Cortex of kidney (tissue), 1 donor: ENCODE measurements at places on chromosomes 6 and 20.

GRCh38 chr6:91483415-91484105, 896.7 kb upstream of the MAP3K7 start:
- no peak for DNase-seq

DNA sequence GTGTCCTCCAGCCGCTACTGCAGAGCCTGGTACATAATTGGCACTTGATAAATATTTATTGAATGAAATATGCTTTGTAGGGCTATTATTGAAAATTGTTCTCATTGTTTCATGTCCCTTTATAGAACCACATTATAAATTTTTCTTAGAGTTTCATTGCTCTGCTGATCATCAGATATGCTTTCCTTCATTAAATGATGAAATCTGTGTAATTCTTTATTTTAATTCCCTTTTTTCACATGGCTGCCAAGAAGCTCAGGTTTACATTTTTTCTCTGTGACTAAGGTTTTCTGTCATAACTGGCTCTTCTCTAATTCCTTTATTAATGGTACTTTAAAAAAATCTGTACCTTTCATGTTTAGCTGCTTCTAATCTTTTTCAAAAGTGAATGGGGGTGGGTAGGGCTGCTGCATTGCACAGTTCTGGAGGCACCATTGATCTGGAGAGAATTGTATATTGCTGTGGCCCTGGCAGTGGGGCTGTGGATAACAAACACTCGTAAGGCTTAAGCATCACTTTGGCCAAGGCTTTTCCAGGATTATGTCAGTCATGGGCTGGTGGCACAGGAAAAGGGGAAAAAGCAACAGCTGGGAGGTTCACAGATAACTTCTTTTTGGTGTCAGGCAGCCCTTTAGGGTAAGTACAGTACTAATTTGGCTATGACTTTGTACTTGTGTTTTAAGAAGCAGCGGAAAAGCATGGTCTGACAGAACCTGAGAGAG, 43.8 kb downstream of the ARFGEF2 start:
- no peak for DNase-seq

GRCh38 chr20:41276317-41276751, 41.2 kb downstream of the ZHX3 start:
- DNase-seq = no peak

GRCh38 chr6:117265410-117266256, at the start of gene VGLL2:
TSS of gene VGLL2 (plus strand) at chr6:117265558. CDS start at chr6:117265764, 206 bp downstream.
- DNase-seq = no peak

- DNase-seq = no peak
Measured at GRCh38 chr6:147108259-147108910, 95.8 kb upstream of the STXBP5 start.

DNA sequence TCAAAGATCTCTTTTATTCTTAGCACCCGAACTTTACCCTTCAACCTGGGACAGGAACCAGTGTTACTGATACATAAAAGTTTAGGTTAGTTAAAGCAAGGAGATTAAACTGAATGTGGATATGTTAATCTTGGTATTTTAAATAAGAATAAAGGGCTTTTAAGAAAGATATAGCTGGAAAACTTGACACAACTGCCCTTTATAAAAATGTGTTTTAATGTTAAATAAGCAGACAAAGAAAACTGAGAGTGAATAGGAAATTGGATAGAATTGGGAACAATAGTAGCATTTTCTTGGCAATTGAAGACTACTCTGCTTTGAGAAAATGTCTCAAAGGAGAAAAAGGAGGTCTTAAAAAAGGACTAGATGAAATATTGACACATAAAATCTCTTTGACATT, 45.9 kb upstream of the CRISP1 start:
- DNase-seq = no peak

GRCh38 chr20:37564016-37564387, 36.3 kb upstream of the BLCAP start:
- DNase-seq = no peak

DNA sequence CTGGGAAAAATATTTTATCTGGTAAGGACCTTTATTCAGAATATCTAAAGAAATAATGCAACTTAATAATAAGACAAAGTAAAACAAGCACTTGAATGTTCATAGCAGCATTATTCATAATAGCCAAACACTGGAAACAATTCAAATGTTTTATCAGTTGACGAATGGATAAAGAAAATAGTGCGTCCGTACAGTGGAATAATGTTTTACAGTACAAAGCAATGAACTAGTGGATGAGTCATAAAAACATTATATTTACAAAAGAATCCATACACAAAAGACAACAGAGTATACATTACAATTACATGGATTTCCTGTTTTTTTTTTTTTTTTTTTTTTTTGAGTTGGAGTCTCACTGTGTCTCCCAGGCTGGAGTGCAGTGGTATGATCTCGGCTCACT, 12.7 kb downstream of the SMAP1 start:
- DNase-seq = no peak

GRCh38 chr20:13874394-13875157, 89.7 kb downstream of the NDUFAF5 start:
- DNase-seq = no peak

DNA sequence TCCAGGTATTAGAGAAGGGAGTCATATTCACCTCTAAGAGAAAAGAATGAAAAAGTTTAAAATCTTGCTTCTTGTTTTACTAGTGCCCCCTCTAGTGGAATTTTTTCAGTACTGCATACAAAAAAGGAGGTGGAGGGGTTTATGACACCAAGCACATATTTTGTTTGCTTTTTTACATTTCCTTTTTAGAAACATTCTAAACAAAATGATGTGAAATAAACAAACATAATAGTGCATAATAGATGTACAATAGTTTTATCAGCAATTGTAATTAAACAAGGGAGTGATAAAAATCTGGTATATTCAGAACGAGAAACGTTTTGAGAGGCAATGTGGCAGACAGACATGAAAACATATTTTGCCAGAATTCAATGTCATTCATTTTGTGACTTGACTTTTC, 111.0 kb upstream of the TFAP2D start:
- no peak for DNase-seq

DNA sequence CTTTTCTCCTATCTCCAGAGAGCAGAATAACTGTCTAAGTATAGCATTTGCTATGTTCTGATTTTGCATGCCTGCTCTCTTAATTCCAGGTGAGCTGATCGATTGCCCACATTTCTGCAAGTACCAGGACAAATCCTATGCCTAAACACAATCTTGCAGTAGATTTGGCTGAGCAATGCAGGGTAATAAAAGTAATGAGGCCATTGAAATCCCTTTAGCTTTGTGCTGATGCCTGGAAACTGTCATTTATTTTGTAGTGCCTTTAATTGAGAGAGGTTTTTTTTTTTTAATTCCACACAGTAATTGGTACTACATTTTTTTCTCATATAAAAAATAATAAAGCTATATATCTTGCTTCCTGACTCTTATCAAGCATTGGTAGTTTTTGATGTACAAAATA, 252.3 kb downstream of the NKAIN2 start:
- no peak for DNase-seq

DNA sequence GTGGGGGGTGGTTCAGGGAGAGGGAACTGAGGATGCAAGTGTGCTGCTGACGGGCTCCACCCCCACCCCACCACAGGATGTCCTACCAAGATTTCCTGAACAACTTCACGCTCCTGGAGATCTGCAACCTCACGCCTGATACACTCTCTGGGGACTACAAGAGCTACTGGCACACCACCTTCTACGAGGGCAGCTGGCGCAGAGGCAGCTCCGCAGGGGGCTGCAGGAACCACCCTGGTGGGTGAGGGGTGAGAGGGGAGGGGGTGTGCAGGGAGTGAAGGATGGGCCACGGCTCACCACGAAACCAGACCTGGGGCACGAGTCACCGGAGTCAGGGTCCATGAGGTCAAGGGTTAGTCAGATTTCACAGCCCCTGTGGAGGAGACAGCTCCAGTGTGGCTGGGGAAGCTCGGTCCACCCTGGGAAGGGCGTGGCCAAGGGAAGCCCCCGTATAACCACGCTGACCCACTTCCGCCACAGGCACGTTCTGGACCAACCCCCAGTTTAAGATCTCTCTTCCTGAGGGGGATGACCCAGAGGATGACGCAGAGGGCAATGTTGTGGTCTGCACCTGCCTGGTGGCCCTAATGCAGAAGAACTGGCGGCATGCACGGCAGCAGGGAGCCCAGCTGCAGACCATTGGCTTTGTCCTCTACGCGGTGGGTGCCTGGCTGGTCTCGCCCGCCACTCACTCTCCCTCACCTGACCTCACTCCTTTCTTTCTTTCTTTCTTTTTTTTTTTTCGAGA, 18.3 kb downstream of the CAPN11 start:
- DNase-seq = no peak

GRCh38 chr6:116438590-116439448, 22.4 kb upstream of the CALHM6 start:
- DNase-seq = no peak

GRCh38 chr20:53738039-53738944, 144.7 kb upstream of the ZNF217 start:
- no peak for DNase-seq

DNA sequence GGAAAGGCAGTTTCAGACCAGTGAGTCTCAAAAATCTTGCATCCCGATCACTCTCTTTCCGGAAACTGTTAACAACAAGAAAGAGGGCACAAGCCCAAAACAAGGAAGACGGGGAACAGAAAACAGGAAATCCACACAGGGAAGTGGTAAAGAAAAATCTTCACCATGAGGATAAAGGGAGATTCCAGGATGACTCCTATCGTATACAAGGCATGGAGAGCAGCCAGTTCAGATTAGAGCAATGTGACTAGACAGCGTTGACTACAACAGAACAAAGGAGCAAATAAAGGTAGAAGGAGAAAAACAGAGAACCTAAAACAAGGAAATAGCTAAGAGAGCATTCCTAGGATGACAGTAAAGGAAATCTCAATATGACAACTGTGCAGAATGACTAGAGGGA, 26.5 kb downstream of the VNN1 start:
- DNase-seq = no peak

DNA sequence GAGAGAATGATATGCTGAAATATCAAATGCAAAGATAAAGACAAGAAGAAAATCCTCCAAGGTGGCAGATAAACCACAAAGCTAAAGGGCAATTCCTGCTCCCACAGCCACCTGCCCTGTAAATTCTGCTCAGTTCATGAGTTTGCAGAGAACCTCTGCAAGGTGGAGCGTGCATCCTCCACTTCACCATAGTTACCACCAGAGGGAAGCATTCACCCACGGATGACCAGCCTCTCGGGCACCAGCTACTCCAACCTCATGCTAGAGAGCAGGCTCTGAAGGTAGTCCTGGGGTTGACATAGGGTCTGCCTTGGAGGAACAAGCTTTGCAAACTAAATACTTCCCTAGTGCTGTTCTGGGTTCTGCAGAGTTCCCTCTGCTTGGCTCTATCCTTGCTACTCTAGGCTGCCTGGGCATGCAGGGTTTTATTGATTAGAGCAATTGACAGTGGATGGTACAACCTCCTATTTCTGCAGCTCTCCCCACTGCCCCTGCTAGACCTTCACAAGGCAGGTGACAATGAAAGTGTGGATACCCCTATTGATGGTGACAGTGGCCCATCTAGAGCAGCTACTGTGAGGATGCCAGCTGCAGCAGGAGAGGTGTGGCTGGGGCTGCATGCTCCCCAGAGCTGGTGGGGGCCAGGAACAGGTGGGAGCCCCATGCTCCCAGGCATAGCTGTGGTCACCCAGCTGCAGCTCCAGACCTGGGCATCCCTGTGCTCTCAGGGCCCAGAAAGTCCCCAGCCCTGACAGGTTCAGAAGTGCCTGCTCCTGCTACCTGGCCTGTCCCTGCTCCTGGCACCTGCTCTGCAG, 51.1 kb downstream of the GGTLC1 start:
- no peak for DNase-seq

DNA sequence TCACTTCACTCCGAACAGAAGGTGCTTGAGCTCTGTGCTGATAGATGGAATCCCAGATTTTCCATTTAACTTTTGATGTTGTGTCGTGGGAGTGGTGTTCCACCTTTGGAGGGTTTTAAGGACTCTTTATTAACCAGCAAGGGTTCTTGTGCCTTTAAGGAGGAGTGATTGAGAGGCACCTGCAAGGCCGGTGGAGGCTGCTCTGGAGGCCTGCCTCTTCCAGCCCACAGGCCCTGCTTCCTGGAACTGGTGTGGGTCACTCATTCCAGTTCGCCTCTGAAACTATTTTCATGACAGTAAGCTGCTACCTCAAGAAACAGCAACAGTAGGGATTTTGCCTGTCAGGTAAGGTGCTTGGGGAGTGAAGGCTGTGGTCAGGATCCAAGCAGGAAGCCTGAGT, 58.8 kb upstream of the APCDD1L start:
- DNase-seq = no peak

- no peak for DNase-seq
Measured at GRCh38 chr20:38863024-38863851, 57.7 kb downstream of the PPP1R16B start.

DNA sequence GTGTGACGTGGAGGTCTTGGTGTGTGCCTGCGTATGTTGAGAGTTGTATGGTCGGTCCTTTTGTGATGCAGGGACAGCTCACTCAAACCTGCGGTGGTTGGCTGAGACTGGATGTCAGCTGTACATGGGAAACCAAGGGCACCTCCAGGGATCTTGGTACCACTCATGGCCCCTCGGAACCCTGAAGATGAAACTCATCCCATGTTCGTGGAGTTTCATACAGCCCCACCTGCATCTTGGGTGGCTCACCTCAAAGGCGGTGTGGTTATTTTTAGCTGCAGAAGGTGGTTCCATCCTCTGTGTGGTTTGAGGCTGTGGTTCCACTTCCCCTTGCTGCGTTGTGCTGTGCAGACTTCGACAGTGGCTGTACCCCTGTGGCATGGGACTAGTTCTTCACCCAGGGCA, 52.6 kb upstream of the SLC22A1 start:
- no peak for DNase-seq

- DNase-seq = no peak
Measured at GRCh38 chr6:41343641-41344187, 8.3 kb downstream of the NCR2 start.

- DNase-seq = no peak
Measured at GRCh38 chr6:169725125-169726048, 1.1 kb upstream of the PHF10 start.

GRCh38 chr6:73451223-73452106, 632 bp downstream of the CGAS start:
- DNase-seq = no peak

DNA sequence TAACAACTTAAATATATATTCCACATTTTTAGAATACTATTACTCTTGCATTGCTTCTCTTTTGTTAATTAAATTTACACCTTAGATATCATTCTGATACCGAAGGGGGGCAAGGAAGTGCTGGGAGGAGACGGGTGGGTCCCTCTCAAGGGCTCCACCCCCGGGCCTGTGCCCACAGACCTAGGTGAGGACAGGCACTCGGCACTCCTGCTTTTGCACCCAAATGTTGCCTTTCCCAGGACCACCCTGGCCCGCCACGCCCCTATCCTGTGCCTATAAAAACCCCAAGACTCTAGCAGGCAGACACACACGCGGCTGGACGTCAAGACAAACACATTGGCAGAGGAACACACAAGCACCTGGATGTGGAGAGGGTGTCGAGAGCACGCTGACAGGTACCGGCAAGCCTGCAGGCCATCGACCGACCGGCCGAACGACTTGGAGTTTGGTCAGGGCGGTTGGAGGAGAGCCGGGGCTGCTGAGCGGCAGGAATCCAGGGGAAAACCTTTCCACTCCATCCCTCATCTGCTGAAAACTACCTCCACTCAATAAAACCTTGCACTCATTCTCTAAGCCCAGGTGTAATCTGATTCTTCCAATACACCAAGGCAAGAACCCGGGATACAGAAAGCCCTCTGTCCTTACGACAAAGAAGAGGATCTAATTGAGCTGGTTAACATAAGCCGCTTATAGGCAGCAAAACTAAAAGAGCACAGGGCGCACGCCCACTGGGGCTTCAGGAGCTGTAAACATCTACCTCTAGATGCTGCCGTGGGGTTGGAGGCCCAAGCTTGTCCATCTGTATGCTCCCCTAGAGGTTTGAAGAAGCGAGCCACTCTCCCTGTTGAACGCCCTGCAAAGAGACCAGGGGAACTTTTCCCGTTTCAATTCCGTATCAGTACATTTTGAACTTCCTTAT, 197.4 kb upstream of the PRSS16 start:
- DNase-seq = no peak
